ENCODE measurements at places on chromosomes 5 and 9.

DNA sequence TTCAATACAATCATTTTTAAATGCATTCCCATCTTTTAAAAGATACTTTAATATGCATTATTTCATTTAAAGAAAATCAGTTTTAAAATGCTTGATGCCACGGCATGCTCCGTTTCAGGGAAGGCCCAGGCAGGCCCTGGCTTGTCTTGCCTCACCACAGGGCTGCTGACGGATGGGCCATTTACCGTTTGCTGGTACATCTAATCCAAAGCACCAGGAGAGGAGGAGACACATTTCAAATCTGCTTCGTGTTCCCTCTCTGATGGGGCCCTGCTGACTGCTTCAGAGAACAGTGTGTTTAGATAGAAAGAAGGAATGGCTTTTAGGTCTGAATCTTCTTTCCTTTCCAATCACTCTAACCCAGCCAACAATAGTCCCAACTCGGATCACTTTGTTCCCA is 185.2 kb downstream of the DCP2 start:
- DNase-seq, result no peak

DNA sequence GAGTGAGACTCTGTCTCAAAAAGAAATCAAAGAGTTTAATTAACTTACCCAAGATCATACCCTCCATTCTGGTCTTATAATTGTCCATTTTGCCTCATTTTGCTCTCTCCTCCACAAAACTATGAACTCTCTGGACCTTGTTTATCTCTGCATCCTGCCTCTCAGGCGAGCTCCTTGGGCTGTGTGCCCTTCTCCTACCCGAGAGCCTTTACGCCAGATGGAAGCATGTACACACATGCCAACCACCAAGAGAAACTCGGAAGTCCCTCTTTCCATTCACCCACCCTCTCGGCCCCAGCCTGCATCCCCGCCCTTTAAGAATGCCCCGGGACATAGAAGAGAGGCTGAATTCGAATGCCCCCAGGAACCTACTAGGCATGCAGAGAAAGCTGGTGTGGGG is 25.9 kb downstream of the CPLX2 start:
- DNase-seq, result no peak

GRCh38 chr9:84804951-84805694 is 135.6 kb downstream of the NTRK2 start:
- no peak for DNase-seq

DNA sequence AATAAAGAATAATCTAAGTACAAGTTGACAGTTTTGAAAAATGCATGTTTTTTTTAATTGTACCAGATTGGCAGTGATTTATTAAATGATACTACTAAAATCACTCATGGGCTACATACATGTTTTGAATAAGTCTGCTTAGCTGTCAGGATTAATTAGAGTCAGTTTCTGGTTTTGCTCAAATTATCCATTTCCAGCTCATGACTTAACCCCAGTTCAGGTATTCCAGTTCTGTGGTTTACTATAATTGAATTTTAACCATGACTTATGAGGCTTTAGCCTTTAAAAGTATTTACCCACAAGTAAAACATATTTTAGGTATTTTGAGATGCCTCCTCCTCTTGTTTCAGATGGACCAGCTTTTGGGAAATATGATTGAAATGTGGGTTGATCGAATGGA is 17.8 kb upstream of the LRRC70 start:
- no peak for DNase-seq

DNA sequence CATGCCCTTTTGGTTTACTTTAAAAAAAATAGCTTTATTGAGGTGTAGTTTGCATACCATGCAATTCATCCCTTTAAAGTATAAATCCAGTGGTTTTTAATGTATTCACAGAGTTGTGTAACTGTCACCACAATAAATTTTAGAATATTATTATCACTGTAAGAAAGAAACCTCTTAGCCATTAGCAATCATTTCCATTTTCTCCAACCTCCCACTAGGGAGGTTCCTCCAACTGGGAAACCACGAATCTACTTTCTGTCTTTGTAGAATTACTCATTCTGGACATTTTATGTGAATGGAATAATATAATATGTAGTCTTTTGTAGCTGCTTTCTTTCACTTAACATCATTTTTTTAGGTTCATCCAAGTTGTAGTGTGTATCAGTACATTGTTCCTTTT is 43.5 kb downstream of the UNC13B start:
- DNase-seq, result no peak

DNA sequence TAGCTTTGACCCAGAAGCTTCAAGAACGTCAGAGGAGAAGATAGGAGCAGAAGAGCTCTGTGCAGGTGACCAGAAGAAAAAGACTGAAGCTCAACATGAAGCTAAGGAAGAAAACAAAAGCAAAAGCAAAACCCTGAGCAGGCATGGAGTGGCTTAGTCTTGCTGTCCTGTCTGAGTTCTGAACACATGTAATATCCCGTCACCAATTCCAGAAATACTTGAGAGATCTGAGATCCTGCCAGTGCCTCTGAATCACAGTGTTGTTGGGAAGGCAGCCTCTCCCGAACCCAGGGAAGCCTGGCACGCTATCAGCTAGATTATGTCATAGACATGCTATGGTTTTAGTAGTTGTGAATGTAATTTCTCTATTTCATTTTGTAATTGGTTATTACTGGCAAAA is 235.7 kb downstream of the ICE1 start:
- no peak for DNase-seq

DNA sequence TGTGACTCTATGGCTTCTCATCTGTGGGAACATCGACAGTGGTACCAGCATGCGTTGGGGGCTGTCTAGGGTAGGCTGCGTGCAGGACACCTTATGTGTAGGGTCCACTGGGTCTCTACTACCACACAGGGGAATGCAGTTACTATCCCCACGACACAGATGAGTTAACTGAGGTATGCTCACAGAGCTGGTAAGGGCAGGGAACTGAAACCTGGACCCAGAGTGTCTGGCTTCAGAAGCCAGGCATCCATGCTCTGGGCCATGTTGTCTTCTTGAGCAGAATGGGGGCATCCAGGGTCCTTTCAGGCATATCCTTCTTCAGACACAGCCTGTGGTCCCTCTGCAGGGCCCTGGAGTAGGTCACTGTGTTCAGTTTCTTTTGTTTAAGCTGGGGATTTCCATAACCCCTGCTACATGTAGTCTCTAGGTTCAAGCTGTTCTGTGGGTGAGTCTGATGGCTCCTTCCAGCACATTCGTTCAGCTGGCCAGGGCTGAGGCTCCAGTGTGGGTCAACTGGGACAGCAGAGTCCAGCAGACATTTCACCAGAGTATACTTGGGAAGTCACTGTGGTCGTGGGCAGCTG is 148.8 kb downstream of the GADD45G start:
- no peak for DNase-seq

- DNase-seq, result peak; percentile 33
These were observed 34.5 kb upstream of the SPARC start for GRCh38 chr5:151721087-151721646.

DNA sequence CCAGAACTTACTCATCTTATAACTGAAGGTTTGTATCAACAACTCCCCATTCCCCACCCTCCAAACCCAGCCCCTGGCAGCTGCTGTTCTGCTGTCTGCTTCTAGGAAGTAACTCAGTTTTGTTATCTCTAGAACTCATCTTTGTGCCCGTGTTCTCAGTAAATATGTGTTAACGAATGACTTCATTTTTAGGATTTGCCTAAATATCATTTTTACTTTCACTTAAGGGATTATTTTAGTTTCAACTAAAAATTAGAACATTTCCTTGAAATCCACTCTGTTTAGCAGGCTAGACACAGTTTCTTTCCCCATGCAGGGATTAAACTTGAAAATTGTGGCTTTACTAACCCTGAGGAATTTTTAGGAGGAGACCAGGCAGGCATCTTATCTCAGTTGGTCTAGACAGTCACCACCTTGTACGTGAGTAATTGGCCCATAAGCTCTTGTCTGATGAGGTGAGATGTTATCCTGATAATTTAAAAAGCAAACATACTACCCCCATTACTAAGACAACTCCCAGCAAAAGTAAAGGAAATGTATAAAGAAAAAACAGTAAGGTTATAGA is 68.2 kb upstream of the TNFAIP8 start:
- no peak for DNase-seq

- no peak for DNase-seq
These were observed 8.9 kb upstream of the BNC2 start for GRCh38 chr9:16879416-16879815.

DNA sequence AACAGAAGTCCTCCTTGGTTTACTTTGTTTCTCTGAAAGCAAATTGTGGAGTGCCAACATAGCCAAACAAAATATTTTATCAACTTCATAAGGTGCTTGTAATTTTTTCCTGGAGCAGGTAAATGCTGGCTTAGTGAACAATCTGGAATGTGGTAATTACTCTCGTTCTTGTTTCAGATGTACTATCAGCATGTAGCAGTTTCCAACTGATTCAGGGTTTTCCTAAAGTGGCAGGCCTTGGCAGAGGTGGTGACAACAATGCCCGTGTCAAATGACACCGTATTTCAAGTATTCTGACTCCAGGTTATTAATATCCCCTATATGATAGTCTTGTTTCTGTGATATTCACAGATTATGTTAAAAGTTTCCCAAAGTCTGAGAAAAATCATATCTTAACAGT is 1.2 kb downstream of the C9orf72 start:
- DNase-seq, result no peak

- DNase-seq, result no peak
These were observed 114.6 kb upstream of the SPOCK1 start for GRCh38 chr5:137613554-137614265.

- DNase-seq, result no peak
These were observed 32.1 kb downstream of the EXOC3 start for GRCh38 chr5:474840-475661.

DNA sequence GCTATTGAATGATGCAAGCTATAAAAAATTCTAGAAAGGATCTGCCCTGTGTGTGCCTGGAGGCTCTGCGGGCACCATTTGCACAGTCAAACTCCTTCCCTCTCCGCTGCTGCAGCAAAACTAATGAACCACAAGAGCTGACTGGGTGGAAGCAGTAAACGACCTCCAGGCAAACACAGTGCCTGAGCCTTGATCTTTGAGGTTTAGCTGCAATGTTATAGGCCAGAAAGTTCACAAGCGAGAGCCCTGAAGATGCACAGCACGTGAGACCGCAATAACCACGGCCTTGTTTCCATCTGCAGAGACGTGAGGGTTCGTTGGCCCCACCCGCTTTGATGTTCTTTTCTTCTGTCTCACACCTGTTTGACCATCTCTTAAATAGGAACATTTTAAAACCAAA is 69.2 kb upstream of the S1PR3 start:
- DNase-seq, result peak; percentile 40

GRCh38 chr5:151745071-151745705 is 13.2 kb downstream of the ATOX1 start:
- DNase-seq, result peak; percentile 62

DNA sequence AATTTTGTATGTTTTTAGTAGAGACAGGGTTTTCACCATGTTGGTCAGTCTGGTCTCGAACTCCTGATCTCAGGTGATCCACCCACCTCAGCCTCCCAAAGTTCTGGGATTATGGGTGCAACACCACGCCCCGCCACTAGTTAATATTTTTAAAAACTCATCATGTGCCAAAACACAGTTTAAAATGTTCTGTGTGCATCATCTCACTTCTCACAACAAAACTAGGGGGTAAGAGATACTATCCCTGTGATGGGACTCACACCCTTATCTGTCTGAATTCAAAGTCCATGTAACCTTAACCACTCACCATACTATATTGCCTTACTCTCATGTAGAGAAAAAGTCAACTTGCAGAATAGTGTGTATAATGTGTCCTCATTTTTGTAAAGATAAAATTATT is 2.6 kb downstream of the PKD2L2 start:
- DNase-seq, result peak; percentile 20

GRCh38 chr5:170421826-170422225 is 32.7 kb upstream of the KCNMB1 start:
- no peak for DNase-seq

GRCh38 chr5:169242849-169243186 is 58.1 kb downstream of the SLIT3 start:
- DNase-seq, result no peak

DNA sequence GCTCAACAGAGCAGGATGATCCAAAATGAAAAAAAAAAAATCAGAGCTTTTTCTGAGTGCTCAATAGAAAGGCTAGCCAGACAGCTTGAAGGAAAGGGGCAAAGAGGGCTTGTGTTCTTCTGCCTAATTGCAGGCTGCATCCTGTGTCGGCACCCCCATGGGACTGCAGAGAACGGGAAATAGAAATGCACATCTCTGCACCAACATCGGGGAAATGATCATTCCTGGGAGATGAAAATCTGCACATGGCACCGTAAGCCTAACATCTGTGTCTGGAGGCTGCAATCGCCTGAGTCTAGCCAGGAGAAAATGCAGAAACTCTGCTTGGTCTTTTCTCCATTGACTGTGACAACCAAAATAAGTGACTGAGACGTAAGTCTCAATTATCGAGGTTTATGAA is 243.9 kb downstream of the ICE1 start:
- no peak for DNase-seq

DNA sequence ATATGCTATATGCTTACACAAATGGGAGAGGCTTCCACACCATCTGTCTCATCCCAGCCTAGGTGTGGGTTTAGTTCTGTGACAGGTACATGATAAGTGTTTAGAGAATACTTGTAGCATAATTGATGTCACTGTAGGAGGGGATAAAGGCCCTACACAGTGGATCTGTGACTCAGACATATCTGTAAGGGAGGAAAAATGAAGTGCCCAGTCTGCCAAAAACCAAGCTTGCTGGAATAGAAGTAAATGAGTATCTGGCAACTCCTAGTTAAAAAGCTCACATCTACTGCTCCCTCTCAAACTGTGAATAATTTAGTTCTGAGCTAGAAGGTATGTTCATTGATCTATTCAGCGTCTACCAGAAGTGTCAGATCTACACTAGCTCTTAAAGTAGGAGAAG is 38.9 kb upstream of the FAM174A start:
- DNase-seq, result no peak

- DNase-seq, result no peak
These were observed 4.8 kb upstream of the HOMER1 start for GRCh38 chr5:79518718-79519117.

DNA sequence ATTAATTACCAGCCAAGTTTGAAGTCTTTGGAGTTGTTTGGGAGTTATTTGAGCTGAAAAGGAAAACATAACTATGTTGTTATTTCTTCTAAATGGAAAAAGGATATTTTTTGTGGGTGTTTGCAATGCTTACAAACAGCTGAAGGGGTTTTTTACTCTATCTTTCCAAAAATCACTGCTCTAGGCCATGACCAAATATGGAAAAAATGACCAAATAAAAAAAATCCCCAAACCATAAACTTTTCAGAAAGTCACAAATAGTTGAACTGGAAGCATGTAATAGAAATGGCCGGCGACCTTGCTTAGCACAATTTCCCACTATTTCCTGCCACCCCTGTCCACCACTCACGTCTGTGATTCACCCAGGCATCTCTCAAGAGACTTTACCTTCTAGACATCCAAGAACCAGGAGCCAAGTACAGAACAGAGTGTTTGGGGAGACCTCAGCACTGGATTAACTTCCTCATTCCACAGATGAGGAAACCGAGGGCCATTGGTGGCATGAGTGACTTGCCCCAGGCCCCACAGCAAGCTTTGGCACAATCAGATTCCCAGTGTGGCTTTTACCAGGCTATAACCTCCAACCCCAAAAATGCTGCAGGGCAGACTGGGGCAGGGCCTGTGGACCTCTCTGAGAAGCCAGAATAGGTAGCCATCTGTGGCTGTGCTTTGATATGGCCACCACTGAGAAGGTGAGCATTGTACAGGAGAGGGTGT is 84.5 kb downstream of the NRG2 start:
- no peak for DNase-seq

Data from activated T-cell treated with anti-CD3 and anti-CD28 coated beads, Interleukin-2, amount 50 U/mL, for 48 hours (primary cell).